IPS DF 6.9 (cell line): ENCODE measurements at places on chromosomes 7 and 10.

DNA sequence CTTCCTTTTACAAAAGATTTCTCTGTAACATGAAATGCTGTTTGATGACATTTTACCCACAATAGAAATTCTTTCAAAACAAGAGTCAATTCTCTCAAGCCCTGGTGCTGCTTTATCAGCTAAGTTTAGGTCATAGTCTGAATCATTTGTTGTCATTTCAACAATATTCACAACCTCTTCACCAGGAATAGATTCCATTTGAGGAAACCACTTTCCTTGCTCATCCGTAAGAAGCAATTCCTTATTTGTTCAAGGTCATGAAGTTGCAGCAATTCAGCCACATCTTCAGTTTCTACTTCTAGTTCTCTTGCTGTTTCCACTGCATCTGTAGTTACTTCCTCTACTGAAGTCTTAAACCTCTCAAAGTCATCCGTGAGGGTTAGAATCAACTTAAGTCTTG lies 315.3 kb downstream of the TYW1 start:
- no peak for DNase-seq

DNA sequence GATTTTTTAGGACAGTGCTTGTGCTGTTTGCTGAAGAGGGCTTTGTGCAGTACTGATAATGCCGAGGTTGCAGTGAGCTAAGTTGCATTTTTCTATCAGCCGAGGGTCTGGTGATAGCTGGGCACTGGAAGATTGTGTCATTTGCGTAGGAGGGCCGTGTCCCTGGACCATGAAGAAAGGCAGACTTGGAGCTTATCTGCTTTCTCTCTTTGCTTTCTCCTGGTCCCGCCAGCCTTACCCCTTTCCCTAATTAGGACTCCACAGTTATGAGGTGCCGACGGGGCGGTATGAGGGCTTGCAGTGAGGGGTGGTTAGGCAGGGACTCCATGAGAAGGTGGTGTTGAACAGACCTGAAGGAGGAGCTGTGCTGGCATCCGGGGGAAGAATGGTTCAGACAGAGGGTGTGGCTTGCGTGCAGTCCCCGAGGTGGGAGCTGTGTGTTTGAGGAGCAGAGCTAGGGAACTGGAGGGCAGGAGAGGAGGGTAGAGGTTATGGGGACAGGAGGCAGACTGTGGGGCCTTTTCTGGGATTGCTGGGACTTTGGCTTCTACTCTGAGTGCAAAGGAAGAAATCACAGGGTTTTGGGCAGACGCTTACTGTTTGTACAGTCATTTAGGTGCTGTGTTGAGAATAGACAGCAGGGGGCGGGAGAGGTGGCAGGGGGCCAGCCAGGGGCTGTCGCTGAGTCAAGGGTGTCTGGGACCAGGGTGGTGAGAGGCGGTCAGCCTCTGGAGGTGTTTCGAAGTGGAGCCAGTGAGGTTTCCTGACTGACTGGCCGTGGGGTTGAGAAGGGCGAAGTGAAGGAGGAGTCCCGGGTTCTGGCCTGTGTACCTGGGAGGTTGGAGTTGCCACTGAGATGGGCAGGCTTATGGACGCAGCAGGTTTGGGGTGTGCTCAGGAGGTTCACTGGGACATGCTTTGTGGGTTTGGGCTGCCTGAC lies 43.4 kb downstream of the PRF1 start:
- peak; percentile 29 for DNase-seq

- no peak for DNase-seq
Measured at GRCh38 chr10:86712317-86712707, 44.0 kb downstream of the LDB3 start.

GRCh38 chr10:24871011-24871935 lies 81.1 kb downstream of the PRTFDC1 start:
- no peak for DNase-seq

GRCh38 chr7:74027683-74028320 lies at the start of gene ELN:
Gene ELN, plus strand, starts transcription at chr7:74028173. Its CDS starts 15 bp downstream, at chr7:74028188.
- no peak for DNase-seq

- DNase-seq: no peak
Measured at GRCh38 chr7:136070736-136071505, 93.8 kb upstream of the MTPN start.

GRCh38 chr10:113381416-113381815 lies 171.4 kb upstream of the HABP2 start:
- DNase-seq: no peak

- DNase-seq: no peak
Measured at GRCh38 chr10:113494761-113495160, 58.1 kb upstream of the HABP2 start.

GRCh38 chr7:45564485-45564884 lies 9.7 kb upstream of the ADCY1 start:
- DNase-seq: no peak

GRCh38 chr7:158850545-158851102 lies 5.7 kb upstream of the DYNC2I1 start:
- DNase-seq: no peak

GRCh38 chr7:115153769-115154477 lies 232.0 kb downstream of the MDFIC start:
- no peak for DNase-seq

DNA sequence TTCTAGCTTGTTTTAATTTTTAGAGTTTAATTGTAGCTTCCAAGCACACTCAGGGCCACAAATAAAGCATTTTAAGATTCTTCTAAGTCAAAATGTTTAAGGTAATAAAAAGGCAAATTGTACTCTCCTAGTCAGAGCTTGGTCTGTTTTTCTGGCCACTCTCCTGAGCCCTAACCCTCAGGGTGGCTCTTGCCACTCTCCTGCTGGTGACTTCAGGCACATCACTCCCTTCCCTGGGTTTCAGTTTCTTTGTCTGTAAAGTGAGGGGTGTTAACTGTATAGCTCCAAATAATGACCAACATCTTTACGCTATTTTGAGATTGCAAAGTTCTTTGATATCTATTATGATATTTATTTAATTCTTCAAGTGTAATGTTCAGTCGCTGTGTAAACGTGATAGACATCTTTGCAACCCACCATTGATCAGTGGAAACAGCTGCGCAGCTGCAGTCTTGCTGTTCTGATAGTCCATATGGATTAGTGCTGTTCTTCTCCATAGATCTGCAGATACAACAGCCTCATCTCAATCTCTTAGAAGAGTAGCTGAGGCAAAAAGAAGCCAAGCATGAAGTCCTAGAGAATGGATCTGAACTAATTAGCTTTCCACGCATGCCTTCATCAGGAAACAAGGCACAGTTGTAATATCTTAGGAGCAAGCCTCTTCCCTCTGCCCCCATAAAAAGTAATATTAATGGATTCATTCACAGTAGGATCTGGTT lies 189.9 kb downstream of the PLPP4 start:
- no peak for DNase-seq

GRCh38 chr7:82419200-82419599 lies 24.4 kb downstream of the CACNA2D1 start:
- DNase-seq: no peak

DNA sequence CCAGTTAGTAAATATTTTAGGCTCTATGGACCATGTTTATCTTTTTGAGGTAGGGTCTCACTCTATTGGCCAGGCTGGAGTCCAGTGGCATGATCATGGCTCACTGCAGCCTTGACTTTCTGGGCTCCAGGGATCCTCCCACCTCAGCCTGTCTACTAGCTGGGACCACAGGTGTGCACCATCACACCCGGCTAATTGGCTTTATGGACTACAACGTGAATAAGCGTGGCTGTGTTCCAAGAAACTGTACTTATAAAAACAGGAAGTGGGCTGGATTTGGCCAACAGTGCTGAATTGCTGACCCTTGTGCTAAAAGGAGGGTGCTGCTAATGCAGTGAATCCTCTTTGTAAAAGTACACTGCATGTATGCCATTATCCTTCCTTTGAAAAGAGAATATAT lies 111.7 kb upstream of the CDK13 start:
- no peak for DNase-seq

DNA sequence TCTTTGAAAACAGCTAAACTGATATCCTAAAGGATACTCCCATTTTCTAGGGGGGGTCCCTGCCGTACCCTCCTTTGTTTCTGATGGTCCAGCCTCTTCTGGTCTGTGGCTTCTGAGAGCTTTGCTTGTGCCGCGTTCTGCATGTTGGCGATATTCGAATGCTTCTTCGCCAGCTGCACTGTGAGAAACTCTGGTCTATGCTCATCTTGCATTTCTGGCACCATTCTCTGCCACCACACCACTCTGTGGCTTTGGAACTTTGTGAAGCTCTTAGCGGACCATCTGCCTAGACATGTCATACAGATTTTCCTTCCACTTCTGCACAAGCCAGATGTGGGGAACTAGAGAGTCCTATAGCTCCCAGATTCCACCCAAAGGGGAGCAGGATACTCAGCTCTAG lies 197.2 kb downstream of the REEP3 start:
- DNase-seq: no peak

GRCh38 chr7:130296221-130296951 lies 3.4 kb downstream of the CPA4 start:
- DNase-seq: no peak

DNA sequence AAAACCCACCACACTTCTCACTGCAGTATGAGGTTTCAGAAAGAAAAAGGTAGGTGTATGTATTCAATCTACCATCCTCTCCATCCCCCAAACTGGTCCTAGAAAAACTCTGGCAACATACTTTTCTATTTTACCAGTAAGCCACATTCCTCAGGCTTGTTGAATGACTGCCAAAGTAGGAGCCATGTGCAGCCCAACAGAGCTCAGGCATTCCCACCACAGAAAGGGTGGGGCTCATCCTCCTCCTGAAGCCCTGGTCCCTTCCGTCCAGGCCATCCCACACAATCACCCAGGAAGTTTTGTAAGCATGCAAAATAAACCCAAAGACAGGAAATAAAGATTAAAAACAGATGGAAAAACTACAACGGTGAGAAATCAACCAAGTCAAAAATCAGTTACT lies 57.2 kb downstream of the MAD1L1 start:
- no peak for DNase-seq

GRCh38 chr10:117472872-117473271 lies 69.7 kb upstream of the EMX2 start:
- DNase-seq: no peak

GRCh38 chr10:122290833-122291532 lies 19.9 kb downstream of the BTBD16 start:
- no peak for DNase-seq

DNA sequence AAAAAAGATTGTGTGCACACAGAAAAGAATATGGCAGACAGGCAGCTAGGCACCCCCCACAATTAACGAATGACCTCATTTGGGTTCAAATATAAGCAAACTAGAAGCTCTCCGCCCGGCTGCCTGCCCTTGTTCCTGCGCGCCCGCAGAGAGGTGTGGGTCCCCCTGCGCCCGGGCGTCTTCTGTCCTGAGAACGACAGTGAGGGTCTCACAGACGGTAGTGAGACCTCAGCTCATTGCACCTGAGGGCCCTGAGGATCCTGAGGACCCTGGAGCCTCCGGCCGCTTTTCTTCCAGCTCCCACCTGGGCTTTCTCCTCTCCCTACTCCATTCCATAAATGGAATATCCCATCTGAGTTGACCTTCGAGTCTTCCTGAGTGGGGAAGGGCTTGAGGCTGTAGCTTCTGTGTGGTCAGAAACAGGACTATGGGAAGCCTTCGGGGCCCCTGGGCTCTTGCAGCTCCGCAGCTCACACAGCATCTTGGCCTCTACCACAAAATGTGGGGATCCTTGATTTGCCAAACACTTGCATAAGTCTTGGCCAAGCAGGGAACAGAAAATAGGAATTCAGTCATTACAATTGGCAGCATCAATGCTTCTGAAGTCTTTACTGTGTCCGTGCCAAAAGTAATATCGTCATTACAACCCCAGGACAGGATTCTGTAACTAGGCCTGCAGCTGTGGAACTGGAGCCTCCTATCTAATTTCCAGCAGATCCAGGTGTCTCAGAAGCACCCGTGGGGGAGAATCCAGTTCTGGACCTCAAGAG lies 43.8 kb downstream of the JAKMIP3 start:
- no peak for DNase-seq

GRCh38 chr10:123904834-123905409 lies 13.3 kb upstream of the CPXM2 start:
- DNase-seq: no peak

DNA sequence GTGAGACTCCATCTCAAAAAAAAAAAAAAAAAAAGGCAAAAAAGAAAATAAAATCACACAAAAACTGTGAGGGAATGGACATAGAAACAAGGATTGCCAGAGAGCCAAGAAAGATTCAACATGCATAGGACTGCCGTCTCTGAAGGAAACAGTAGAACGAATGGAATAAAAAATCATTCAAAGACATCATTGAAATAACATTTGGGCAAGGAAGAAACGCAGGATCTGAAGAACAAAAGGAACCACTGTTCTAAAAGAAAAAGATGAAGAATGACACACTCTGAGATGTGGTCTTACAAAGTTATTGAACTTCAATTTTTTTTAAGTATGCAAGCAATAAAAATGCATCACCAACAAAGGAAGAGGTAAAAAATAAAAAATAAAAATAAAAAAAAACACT lies 57.2 kb downstream of the CABCOCO1 start:
- no peak for DNase-seq

- no peak for DNase-seq
Measured at GRCh38 chr7:20241911-20242261, 24.7 kb upstream of the MACC1 start.

DNA sequence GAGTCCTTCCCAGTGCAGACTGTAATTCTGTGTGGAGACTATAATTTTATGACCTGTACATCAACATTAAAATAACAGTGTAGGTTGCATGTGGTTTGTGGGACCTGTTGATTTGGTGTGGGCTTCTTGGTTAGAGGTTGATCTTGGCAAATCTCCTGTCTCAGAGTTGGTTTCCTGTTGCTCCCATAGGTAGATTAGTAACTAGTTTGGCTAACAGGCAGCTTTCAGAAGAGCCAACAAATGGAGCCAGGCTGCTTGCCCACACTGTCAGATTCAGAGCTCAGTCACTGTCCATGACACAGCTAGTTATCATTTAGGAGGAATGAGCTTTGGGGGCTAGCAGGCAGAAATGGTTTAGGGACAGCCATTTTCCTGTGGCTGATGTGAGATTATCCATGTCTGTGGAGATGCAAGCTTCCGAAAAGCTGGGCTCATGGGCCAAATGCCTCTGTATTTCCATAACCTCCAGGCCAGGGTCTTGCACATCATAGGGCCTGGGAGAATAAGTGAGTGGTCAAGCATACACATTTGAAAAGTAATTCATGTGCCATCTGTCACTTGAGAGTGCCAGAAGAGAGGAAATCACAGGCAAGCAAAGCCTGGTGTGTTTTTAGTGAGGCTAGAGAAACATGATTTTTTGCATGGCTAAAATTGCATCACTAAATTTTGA lies 33.4 kb downstream of the CCM2 start:
- DNase-seq: no peak

DNA sequence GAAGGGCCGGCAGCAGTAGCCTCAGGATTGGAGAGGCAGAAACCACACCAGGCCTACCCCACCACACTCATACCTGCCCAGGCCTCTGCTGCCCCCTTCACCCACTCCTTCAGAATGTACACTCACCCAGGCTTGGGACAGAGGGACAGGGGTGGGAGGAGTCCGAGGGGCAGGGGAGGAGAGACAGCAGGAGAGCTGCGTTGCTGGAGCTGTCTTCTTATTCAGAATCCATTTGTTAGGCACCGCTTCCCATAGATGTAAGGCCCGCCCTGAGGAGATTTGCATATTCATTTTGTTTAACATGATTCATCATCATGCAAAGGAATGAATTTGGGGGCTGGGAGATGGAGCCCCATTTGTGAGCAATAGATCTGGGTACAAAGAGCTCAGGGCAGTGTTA lies 156.7 kb downstream of the CDH23 start:
- DNase-seq: no peak
